ENCODE measurements at places on chromosomes 1 and 21. TPM values are rescaled to one million over a fixed set of nuclear protein-coding genes. Genes with fewer than 3 reads are reported as not detected.

GRCh38 chr1:231603598-231604275 is 22.9 kb upstream of the DISC1 start:
- DNase-seq = peak; percentile 53

DNA sequence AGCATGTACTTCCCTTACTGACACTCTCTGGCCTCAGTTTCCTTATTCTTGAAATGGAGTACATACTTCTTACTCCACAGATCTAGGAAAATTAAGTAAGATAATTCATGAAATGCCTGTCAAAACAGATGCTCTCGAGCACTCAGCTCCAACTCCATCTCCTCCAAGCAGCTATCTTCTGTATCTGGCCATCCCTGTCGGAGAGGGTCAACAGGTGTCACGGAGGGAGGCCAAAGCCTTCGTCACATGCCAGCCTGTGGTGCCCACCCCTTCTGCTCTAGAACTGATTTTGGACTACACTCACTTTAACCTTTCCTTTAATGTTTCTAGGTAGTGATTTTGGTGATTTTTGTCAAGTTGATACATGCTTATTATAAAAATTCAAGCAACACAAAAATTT is 18.8 kb upstream of the PKP1 start:
- DNase-seq = no peak

DNA sequence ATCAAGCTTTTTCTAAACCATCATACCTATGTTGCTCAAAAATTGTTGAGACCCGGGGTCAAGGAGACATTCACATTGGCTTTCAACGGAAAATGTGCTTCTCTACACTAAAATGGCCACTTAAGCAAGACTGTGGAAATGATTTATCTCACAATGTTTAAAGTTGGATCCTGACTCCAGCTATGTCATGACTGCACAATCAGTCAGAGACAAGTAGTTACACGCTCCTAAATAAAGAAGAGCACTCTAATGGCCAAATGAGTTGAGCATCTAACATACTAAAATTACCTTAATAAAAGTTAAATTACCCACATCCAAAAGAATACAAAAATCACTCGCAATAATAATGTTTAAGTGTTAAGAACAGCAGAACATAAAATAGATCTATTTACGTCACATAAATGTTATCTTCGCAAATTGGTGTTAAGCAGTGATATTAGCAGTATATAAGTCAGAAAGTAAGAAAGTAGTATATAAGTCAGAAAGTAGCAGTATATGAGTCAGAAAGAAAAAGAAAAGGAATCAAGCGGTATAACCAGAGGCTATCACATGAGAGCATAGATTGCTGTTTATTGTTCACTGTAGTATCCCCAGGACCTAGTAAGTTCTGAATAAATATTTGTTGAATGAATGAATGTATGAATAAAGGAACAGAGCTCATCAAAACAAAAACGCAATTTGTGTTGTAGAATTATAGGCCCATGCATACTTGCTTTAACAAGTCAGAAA is 28.4 kb downstream of the ZNF281 start:
- DNase-seq = no peak

GRCh38 chr1:8112611-8113261 is 86.6 kb upstream of the ERRFI1 start:
- DNase-seq = no peak

- DNase-seq = no peak
These were observed 21.4 kb upstream of the FMO1 start for GRCh38 chr1:171226747-171227370.

DNA sequence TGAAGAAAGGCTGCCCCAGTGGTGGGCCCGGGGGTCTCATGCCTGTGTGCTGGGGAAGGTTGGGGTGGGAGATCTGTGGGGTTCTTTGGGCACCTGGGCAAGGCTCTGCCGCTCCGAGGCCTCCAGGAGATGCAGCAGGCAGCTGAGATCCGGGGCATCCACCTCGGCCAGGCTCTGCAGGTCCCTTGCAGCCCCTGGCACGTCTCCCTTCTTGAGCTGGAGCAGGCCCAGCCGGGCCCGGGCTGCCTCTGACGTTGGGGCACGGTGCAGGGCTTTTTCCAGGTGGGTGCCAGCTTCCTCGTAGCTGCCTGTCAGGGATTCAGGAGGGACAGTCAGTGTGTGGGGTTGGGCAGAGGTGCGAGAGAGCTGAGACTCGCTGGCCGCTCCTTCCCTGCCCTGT is 11.4 kb upstream of the MMEL1 start:
- no peak for DNase-seq

GRCh38 chr1:17097147-17097546 is 22.1 kb downstream of the PADI2 start:
- no peak for DNase-seq

- no peak for DNase-seq
These were observed 43.0 kb downstream of the SUSD4 start for GRCh38 chr1:223320959-223321358.

DNA sequence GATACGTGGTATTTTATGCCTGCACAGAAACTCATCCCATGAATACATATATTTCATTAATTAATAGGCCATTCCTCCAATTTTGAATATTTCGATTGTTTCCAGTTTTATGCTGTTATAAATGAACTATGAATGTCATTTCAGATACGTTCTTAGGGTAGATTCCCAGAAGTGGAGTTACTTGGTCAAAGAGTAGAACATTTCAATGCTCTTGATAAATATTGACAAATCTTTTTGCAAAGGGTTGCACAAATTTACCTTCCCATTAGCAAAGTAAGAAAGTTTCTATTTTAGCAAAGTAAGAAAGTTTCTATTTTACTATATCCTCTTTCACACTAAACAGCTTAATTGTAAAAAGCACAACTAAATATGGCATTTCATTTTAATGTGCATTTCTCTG is 48.9 kb downstream of the KCNT2 start:
- no peak for DNase-seq

DNA sequence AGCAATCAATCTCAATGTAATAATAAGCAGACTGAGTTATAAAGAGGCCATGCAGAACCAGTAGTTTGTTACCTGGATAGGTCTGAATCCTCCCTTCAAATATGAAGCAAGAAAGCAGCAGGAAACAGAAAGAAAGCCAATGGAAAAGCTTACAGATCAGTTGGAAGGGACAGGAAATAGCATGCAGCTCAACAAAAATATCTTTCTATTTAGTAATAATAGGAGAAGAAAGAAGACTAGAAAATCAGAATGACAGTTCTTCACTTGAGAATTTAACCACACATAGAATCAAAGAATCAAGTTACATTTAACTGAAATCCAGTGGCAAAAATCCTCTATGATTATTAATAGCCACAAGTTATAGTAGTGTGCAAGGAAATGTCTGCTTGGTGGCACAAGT is 194.4 kb downstream of the EIF4G3 start:
- DNase-seq = no peak

GRCh38 chr1:197660389-197660788 is 114.9 kb downstream of the DENND1B start:
- DNase-seq = no peak

DNA sequence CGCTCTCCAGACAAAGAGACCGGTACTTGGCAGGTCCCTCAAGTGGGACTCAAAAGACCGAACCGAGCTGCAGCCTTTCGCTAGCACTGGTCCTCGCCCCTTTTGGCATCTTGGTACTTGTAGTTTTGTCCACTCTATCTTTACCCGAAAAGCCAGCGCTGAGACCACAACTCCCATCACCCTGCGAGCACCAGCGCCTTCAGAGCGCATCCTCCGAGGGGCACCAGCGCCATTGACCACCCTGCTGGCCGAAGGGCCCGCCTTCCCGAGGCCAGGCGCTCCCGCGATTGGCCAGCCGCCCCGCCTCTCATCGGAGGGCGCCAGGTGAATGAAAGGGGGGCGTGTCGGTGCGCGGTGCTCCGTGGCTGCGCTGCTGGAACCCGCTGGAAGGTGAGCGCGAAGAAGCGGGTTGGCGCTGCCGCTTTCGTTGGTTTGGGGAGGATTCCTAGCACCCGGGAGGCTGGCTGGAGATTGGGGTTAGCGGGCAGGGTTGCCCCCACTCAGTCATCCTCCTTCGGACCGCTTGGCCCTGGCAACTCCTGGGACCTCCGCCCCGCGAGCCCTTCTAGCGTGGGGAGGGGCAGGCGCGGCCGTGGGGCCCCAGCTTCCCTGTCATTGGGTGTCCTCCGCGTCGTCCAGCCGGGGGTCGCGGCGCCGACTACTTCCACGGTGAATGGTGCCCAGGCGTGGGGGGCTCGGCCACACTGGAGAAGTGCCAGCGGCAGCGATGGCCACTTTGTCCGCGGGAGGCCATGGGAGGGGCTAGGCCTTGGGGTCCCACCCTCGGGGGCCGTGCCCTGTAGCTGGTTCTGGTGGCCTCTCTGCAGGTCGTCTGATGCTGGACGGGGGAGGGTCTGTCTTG is at the start of gene ZBTB8B:
Gene ZBTB8B (plus strand): TSS at position 357 of the 862 bp plus-strand sequence. CDS start 5,553 bp downstream, outside the sequence.
- DNase-seq = peak; percentile 30

- no peak for DNase-seq
These were observed 226.2 kb downstream of the AJAP1 start for GRCh38 chr1:4880626-4881025.

DNA sequence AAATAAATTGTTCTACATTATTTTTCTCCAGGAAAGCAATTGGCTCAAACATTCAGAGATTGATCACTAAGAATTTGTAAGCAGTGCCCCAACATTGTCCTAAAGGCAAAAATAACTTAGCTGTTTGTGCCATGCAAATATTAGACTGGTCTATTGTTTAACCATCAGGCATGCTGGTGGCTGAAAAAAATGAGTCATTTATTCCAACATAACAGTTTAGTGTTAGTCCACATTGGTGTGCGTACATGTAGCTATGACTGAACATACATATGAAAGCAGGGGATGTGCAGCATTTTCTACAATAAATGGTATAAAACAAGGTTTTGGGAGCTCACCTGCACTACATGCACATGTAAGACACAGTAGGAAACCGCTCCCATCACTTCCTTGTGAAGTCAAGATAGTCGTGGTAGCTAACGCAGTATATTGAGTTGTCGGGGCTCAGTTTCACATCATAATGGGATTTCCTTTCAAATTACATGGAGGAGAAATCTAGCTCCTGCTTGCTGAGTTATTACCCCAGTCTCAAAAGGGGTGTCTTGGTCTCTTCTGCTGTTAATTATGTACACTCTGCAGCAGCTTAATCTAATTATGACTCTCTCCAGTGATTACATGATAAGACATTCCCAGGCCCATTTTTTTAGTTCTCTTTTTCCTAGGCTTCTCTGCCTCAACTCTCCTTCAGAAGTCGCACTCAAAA is 199.4 kb downstream of the LYPLAL1 start:
- no peak for DNase-seq

- DNase-seq = no peak
These were observed 34.1 kb upstream of the USH2A start for GRCh38 chr1:216457356-216457755.

- DNase-seq = no peak
These were observed 73.4 kb downstream of the CEP350 start for GRCh38 chr1:180027949-180028445.

GRCh38 chr21:38322311-38322950 is 65.6 kb downstream of the KCNJ15 start:
- no peak for DNase-seq

- DNase-seq = peak; percentile 68
These were observed 20.8 kb upstream of the MACF1 start for GRCh38 chr1:39183503-39184353.

GRCh38 chr1:214354440-214355148 is 73.6 kb downstream of the SMYD2 start:
- DNase-seq = no peak

DNA sequence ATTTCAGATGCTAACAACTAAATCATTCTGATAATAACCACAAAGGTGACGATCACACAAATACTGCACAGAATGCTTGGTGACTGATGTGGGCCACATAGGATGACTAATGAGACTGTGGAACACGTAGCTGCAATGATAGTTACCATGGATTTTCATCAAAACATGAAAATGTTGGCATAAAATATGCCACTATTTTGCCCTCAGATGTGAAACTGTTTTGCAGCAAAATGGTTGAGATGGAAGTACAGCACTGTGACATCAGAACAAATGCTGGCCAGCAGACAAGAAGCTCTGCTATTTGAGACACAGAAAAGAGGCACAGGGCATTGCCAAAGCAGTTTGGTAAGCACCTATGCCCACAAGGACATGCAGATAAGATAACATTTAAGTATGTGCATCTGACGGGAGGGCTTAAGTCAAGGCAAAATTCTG is 83.8 kb downstream of the NIBAN1 start:
- peak; percentile 85 for DNase-seq

DNA sequence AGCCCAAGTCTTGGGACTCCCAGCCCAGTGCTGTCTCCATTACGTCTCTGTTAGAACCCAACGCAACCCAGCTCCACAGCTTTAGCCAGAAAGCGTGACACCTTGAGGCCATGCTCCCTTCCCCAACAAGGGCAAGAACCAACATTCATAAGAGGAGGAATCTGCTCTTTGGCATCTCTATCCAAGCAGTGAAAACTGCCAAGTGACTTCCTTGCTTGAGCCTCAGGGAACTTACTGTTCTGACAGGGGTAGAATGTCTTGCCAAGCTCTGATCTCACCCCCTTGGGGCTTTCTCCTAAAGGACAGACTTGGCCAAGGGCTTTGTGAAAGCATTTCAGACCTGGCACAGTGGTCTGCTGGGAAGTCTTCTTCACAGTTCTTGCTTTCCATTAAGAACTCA is 56.6 kb downstream of the SYT6 start:
- no peak for DNase-seq

DNA sequence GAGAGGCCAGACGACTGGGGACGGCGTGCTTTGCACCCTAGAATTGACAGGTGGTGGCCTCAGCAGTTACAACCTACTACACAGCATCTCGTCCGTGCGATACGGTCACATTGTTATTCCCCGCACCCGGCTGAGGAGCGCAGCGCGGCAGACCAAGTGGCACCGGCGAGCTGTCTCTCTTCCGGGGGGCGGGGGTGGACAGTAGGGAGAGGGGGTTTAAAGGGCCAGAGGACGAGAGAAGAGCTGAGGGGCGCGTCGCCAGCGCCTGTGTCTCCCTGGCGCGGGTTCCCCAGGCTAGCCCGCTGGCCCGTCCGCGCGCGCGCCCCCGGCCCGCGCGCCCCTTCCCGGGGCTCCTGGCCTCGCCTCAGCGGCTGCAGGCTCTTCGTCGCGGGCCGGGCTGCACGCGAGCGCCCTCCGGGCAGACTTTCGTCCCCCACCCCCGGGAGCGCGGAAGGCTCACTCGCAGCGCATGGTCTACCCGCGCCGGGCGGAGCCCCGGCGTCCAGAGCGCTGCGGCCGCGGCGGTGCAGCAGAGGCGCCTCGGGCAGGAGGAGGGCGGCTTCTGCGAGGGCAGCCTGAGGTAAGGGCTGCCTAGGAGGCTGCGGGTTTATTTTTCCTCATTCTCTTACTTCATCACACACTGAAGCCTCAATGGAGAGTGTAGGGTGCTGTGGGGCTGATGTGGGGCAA is at the start of gene PDE4B:
Gene PDE4B (plus strand): TSS at position 227 of the 690 bp plus-strand sequence.
- no peak for DNase-seq

The OR2W3 gene
- total RNA-seq = not detected

The VHLL gene
- not detected for total RNA-seq

The GBP6 gene
- 0.22 TPM for total RNA-seq

The ZFP69B gene
- 5.9 TPM for total RNA-seq

The NBPF4 gene
- 0.15 TPM for total RNA-seq

The EXO1 gene
- 76.1 TPM for total RNA-seq

The GRIK3 gene
- total RNA-seq = not detected

The SELP gene
- total RNA-seq = 0.75 TPM

The GAS5 gene
- total RNA-seq = 1,056 TPM

The FAM78B gene
- 0.26 TPM for total RNA-seq

The KRTAP19-1 gene
- total RNA-seq = not detected
